ELF-1 (cell line): ENCODE measurements at places on chromosomes 11 and 22.

- DNase-seq: no peak
These were observed 548 bp downstream of the FDXACB1 start for GRCh38 chr11:111878385-111878848.

GRCh38 chr11:5880329-5880728, at the start of gene OR52E4:
OR52E4 (plus strand) TSS chr11:5880629; CDS start chr11:5884293, 3,664 bp downstream.
- no peak for DNase-seq

DNA sequence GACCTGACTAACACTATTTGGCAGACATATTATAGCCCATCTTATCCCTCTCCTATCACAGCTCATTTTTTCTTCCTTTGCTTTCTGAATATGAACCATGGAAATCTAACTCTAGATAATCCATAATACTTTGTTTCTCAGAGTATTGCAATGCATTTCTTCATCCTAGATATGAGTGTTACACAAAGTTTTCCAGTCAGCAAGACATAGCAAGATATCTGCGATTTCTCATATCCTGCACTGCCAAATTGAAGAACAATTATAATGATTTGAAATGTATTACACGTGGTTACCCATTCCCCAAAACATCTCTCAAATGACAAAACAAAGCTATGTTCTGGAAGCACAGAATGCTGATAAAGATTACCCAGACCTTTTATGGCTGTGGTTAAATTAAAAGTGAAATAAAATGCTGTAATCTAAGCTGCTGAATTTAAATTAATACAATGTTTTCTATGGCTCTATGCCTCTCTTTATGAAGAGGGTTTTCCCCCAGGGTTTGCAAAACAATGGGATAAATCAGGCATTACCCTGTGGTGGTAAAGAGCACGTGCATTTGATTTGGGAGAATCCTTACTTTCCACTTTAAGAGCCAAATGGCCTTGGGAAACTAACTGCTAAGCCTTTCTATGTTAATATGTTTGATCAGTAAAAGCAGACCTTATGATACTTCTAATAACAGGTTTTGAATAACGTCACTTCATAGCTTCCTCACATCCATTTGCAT, 1291.0 kb upstream of the CNTN5 start:
- no peak for DNase-seq

DNA sequence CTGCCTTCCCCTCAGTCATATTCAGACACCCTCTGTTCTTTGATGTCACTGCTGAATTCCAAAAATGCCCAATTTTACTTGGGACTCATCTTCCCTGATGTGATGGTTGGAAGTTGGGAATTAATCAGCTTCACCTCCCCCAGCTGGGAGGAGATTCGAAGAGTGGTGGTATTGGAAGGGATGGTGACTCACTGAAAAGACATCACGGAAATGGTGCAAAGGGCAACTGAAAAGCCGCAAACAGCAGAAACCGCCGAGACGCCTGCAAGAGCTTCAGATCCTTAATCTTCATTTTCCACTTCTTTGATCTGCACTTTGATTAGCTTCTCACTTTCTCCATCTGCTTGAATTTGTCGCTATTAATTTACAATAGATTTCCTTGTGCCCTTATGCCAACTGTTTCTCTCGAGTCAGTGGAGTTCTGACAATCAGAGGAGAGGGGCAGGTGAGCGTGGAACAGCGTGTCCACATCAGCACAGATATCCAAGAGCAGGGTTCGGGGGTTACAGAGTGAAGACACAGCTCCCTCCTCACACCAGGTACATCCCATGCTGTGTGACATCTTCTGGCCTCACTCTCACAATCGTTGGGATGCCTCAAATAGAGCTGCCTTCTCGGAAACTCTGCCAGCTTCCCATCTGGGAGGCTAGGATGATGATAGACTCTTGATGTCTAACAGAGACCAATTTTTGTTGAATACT, 325.4 kb downstream of the BRD1 start:
- no peak for DNase-seq

GRCh38 chr11:95559899-95560298, 229.7 kb downstream of the FAM76B start:
- DNase-seq: peak; percentile 10

DNA sequence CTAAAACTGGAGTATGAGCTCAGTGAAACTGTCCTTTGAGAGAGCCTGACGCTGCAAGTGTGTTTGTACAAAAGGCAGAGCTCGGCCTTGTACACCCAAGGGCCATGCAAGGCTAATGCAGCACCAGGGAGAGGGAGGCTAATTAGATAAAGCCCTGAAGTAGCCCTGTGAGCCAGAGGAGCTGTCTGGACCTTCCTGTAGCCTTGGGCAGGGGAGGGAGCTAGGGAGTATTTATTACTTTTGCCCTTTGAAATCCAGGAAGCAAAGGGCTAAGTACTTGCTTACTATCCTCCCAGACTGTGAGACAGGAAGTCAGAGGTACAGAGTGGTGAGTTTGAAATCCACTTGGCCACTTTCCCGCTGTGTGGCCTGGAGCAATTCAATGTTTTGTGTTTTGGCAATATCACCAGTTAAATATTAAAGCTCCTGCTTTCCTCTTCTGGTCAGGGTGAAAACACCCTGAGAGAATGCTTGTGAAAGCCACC, 10.2 kb upstream of the LDHA start:
- peak; percentile 77 for DNase-seq

GRCh38 chr11:119684361-119685110, 44.5 kb downstream of the NECTIN1 start:
- peak; percentile 79 for DNase-seq

GRCh38 chr11:128872094-128872493, 5.0 kb upstream of the KCNJ1 start:
- DNase-seq: no peak

DNA sequence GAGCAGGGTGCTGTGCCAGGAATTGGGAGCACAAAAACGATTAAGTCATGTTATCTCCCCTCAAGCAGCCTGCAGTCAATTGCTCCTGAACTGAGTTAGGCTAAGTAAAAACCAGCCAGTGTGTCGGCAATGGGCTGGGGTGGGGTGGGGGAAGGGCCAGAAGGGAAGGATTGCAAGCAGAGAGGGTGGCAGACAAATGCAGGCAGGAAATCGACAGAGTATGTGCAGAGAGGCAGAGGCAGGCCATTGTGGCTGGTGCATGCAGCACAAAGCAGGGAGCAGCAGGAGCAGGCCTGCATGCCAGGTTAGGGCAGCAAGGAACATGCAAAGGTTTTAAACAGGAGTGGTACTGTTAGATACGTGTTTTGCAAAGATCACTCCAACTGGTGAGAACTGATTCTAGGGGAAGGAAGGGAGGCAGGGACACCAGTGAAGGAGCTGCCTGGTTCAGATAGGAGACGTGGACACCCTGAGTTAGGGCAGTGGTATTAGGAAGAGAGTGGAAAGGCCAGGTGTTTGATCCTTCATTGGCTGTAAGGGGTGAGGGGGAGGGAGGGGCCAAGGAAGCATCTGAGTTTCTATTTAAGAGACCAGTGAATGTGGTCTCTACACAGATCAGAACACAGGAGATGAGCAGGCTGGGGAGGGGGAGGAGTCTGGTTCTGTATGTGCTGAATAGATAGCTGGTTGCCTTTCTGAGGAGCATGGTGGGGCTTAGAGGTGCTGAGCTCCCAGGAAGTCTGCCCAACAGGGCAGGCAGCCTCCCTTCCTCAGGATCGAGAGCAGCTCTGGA, 70.8 kb upstream of the PHOX2A start:
- no peak for DNase-seq

- DNase-seq: no peak
These were observed 753.6 kb downstream of the JRKL start for GRCh38 chr11:97143463-97143862.

DNA sequence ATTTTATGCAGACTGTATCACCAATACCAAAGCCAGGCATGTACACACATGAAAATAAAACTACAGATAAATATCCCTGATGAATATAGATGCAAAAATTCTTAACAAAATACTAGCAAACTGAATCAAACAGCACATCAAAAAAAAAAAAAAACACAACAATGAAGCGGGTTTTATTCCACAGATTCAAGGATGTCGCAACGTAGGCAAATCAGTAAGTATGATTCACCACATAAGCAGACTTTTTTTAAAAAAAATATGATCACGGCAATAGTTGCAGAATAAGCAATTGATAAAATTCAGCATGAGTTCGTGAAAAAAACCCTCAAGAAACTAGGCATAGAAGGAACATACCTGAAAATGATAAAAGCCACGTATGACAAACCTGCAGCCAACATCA, 21.3 kb downstream of the OR51F1 start:
- no peak for DNase-seq

DNA sequence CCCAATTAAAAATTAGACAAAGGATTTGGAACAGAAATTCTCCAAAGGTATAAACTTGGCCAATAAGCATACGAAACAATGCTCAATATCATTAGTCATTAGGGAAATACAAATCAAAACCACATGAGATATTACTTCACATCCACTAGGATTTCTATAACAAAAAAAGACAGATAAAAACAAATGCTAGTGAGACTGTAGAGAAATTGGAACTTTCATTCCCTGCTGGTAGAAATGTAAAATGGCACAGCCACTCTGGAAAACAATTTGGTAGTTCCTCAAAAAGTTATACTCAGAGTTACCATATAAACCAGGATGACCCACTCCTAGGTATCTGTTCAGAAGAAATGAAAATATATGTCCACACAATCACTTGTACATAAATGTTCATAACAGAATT, 71.6 kb downstream of the RPL27A start:
- no peak for DNase-seq

- no peak for DNase-seq
These were observed 50.0 kb upstream of the CLTCL1 start for GRCh38 chr22:19341500-19341899.

DNA sequence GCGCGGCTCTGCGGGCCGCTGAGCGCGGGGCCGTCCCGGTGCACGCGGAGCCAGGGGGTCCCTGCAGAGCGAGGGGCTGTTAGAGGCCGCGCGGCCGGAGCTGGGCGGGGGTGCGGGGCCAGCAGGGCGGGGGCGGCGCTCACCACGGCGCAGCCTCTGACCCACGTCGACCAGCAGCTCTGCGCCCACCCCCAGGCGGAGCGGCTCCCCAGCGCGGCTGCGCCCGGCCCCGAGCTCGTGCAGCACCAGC, 385 bp upstream of the SCO2 start:
- no peak for DNase-seq

DNA sequence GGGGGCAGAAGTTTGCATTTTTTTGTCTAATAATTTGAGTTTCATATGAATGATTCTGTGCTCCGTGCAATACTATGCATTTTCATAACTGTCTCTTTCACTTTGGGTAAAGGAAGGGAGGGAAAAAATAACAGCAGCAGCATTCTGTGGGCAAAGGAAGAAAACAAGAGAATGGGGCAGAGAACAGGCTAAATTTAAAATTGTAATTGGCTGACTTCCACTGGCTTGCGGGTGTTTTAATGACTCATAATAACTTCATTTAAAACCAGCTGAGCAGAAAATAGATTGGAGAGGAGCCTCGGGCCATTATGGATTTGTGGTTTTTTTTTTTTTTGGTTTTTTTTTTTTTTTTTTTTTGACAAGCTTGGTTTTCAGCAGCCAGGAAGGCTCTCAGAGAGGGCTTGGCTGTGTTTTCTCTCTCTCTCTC, 107.4 kb downstream of the ZBTB16 start:
- no peak for DNase-seq

- no peak for DNase-seq
These were observed 28.6 kb downstream of the PPP2R1B start for GRCh38 chr11:111737444-111738210.

DNA sequence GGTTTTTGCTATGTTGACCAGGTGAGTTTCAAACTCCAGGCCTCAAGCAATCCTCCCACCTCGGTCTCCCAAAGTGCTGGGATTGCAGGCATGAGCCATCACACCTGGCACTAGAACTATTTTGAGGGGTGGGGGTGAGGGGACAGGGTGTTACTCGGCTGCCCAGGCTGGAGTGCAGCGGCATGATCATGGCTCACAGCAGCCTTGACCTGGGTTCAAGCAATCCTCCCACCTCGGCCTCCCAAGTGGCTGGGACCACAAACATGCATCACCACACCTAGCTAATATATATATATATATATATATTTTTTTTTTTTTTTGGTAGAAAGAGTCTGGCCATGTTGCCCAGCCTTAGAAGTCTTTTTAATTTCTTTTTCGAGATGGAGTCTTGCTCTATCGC, 17.1 kb upstream of the IFITM3 start:
- no peak for DNase-seq

- DNase-seq: no peak
These were observed 94.9 kb downstream of the ETS1 start for GRCh38 chr11:128492461-128492860.

- DNase-seq: no peak
These were observed 1041.3 kb downstream of the OPCML start for GRCh38 chr11:132490978-132491377.

DNA sequence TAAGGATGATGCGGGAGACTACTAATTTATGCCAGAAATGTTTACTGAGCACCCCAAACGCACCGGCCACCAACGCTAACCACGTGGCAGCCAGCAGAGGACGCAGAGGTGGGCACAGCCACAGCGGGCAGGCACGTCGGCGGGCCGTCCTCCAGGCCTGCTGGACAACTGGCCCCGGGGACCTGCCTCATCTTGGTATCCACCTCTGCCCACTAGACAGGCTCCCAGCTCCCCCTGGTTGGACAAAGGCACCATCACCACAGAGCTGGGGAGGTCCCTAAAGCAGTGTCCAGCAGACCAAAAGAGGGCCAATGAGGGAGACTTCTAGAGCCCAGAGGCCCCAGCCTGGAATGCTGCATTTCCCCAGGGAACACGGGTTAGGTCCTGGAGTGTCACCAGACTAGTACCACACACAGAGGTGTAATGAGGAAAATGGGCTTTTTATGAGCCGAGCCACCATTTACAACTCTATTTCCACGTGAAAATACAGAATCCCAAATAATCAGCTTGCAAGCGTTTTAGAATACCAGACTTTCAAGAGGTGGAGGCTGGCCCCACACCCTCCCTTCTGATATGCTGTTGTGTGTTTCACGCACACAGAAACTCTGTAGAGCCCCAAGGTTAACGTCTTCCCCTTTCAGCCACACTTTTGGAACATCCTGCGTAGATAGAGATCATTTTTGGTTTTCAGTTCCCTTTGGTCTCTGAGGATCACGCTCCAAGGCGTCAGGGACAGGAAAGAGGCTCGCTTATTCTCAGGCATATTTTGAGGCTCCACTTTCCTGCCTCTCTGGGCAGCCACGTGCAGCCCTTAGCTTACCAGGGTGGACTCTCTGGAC, 23.7 kb upstream of the BID start:
- DNase-seq: no peak

GRCh38 chr22:45303181-45303580, 6.6 kb upstream of the FAM118A start:
- no peak for DNase-seq

DNA sequence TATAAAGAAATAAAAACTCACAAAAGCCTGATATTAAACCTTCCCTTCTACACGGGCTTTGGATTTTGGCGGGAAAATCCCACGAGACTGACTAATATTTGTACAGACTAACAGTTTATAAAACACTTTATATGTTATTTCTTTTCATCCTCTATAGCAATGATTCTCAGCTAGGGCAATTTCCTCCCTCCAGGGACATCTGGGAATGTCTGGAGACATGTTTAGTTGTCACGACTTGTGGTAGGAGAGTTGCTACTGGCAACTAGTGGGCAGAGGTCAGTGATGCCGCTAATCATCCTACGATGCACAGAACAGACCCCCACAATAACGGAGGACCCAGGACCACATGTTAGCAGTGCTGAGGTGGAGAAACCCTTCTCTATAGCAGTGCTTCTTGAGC, 304.8 kb upstream of the PITPNB start:
- no peak for DNase-seq
